ENCODE measurements at places on chromosomes 6 and 20.

DNA sequence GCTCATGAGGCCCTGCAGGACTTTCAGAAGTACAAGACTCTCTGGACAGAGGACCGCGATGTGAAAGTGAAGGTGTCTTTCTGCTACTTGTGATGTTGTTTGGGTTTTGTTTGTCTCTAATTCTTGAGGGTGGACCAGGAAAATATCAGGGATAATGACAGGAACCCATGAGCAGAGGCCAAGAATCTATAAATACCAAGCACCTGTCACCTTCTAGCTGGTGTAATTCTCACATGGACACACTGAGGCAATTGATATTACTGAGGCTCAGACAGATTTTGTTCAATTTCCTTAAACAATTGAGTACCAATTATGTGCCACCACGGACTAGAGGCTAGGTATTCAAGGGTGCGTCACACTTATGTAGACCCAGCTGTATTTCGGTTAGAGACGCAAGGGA is 107.9 kb downstream of the DNAH8 start:
- no peak for DNase-seq

- DNase-seq: no peak
Measured at GRCh38 chr6:1643111-1643510, 33.4 kb downstream of the FOXC1 start.

DNA sequence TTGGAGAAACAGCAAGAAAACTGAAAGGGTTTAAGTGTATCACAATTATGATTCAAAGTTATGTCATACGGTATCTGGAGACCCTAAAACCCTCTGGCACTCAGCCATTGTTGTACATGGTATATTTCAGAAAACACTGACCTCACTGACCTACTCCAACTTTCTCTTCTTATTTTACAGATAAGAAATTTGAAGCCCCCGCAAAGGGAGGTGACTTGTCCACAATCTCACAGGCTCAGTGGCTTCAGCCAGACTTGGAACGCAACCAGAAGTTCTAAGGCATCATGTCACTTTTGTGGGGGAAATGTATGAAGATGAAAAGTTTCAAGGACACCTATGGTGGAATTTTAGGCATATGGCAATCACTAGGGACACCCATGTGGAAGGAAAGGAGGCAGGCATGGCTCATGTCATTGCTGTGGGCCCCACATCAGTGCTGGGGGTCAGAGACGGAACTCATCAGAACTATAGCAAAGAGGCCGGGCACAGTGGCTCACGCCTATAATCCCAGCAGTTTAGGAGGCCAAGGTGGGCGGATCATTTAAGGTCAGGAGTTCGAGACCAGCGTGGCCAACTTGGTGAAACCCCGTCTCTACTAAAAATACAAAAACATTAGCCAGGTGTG is 5.2 kb upstream of the TRIB3 start:
- DNase-seq: no peak

GRCh38 chr6:76768556-76768955 is 694.7 kb downstream of the HTR1B start:
- no peak for DNase-seq

GRCh38 chr6:16721977-16722376 is 39.3 kb downstream of the ATXN1 start:
- peak; percentile 90 for DNase-seq

DNA sequence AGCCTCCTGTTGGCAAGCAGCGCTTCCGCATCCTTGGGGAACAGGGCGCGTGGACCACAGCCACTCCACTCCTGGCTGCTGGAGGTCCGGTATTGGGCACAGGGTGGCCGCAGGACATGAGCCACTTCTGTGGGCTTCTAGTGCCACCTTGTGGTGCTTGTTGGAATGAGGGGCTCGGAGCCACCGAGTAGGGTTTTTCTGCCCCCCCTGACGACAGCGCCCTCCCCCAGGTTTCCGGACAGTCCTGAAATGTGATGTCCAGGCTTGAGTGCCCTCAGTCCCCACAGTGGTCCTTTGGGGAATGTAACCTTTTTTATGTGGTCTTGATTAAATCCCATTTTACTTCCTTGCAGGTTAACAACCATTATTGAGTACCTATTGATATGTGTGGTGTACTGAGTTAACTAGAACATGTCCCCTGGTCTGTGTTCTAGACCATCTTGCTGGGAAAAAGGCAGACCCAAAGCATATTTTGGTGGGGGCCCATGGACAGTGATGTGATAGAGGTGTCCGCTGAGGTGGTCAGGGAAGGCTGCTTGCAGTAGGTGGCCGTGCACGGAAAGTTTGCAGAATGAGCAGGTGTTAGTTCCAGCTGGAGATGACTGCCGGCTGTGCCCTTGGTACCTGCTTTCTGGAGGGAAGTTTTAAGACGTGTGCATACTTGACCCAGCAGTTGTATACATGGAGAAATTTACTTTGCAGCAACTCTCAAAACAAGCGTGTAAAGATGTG is 70.0 kb downstream of the PTPN1 start:
- no peak for DNase-seq

- no peak for DNase-seq
Measured at GRCh38 chr20:1934156-1934555, 38.9 kb downstream of the SIRPA start.

DNA sequence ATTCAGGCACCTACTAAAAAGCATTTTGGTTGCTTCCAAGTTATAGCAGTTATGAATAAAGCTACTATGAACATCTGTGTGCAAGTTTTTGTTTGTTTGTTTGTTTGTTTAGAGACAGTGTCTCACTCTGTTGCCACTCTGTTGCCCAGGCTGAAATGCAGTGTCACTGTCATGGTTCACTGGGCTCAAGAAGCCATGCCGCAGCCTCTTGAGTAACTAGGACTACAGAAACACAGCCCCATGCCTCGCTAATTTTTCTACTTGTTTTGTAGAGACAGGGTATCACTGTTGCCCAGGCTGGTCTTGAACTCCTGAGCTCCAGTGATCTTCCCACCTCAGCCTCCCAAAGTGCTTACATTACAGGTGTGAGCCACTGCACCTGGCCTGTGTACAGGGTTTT is 795.9 kb downstream of the EPHA7 start:
- no peak for DNase-seq

DNA sequence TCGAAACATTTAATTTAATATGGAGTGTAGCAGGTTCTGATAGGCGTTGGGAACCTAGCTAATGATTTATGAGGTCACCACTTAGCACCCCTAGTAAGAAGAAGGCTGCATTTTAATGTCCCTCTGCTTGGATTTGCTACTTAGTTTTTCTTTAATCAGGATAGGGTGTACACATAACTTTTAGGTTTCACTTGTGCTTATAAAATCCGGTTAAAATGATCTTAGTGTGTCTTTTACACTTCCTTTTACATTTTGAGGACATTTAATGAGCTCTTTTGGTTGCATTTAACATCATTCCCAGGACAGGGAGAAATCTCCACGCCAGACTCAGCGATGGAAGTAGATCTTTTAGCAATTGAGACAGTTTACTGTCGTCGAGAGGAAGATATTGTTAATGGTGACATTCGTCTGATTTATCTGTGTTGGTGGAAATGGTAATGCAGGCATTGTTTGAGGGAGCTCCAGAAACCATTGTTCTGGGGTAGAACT is 5.6 kb downstream of the TFAP2A start:
- DNase-seq: no peak

GRCh38 chr6:124962639-124963415 is 590 bp downstream of the RNF217 start:
- no peak for DNase-seq

DNA sequence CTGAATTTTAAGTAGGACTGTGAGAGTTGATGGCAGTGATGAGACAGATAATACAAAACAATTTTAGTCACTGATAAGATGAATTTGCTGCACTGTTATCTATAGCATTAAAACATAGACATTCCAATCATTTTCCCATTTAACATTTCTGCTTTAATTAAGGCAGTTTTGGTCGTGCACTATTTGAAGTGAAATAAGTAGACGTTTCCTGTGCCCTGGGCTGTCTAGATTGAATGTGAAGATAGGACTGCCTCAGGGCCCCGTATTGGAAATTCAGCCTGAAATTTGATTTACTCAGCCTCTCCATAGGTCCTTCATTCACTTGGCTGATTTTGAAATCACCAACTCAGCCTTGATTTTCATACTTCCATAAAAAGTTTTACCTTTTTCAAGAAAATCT is 48.3 kb downstream of the ARID1B start:
- DNase-seq: no peak

DNA sequence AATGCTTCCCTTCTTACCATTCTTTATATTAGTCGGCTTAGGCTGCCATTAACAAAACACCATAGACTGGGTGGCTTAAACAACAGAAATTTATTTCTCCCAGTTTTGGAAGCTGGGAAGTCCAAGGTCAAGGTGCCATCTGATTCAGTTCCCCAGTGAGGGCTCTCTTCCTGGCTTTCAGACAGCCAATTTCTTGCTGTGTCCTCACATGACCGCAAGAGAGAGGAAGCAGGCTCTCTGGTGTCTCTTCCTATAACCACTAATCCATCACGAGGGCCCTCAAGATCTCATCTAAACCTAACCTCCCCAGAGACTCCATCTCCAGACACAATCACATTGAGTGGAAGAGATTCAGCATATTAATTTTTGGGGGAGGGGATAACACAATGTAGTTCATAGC is 193.0 kb upstream of the SGK1 start:
- no peak for DNase-seq

- peak; percentile 27 for DNase-seq
Measured at GRCh38 chr6:158803733-158804143, 15.4 kb downstream of the EZR start.

DNA sequence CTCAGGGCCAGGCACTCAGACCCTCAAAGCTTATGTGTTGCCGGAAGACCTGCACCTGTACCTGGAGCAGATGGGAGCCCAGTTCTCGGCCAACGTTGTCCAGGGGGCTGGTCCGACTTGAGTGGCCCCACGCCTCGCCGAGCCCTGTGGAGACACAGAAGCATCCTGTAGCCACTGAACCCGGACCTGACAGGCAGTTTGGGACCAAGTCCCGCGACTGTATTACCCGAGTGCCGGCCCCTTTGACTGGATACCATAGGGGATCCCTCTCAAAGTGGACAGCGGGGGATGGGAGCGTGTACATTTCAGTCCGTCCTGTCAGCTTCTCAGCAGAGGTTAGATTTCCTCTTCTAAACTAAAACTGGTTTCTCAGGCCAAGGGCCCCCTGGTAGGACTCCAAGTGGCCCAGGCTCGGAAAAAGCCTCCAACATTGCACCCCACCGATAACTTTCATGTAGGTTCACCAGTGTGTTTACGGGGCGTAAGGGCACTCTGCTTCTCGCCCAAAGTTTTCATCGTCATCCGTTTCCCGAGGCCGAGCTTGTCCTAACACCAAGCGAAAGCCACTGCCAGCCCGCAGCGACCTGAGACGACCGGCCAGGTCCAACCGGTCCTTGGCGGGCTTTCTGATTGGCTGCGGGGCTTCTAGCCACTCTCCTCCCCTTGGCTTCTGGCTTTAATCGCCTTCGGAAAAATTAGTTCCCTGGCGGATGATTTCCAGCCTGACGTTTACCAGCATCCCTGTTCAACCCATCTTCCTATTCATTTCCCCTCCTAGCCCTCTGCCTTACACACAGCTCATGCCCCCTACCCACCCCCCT is 10.8 kb downstream of the SIM1 start:
- DNase-seq: no peak

GRCh38 chr6:163085861-163086623 is 328.5 kb upstream of the QKI start:
- DNase-seq: no peak

GRCh38 chr6:35534407-35535170 is 21.9 kb upstream of the TULP1 start:
- no peak for DNase-seq

GRCh38 chr6:145139140-145139850 is 596.0 kb downstream of the EPM2A start:
- no peak for DNase-seq

DNA sequence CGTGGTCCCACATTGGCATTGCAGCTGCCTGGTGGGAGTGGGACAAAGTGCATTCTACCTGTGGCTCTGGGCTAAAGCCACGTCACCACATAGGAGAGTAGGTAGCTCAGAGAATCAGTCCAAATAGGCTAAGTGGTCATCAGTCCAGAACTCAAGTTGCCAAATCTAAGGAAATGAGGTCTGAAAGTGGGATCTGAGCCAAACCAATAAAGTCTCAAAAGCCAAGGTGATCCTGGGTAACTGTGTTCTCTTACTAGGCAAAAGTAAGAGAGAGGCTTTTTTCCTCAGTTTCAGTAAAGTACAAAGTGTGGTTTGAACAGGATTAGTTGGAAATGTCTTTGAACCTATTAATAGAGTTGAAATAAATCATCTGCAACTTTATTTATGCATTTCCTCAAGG is 68.6 kb upstream of the CNKSR3 start:
- no peak for DNase-seq

- DNase-seq: no peak
Measured at GRCh38 chr20:16245879-16246278, 327.4 kb downstream of the KIF16B start.

DNA sequence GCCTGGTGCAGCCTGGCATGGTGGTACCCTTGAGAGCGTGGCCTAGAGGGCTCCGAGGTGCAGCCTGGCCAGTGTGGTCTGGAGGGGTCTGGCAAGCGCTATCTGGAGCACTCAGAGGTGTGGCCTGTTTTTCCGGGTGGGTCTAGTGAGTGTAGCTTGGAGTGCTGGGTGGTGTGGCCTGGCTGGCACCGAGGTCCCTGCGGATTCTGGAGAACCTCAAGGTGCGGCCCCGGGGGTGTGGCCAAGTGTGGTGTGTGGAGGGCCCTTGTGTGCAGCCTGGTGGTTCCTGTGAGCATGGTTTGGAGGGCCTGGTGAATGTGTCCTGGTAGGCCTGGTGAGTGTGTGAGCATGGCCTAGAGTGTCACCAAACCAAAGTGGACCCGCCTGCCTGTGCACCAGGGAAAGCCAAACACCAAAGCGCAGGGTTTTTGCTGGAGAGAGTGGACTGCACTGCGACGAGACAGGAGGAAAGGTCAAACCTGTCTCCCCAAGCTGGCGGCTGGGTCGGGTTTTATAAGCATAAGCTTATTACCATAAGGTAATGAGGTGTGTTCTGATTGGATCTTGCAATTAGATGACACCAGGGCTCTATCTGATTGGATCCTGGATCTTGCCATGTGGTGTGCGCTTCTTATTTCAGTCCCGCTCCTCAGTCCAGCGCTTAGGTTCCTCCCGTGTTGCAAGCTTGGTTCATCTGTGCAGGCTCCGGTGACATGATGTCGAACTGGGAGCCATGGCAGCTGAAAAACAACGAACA is 35.7 kb downstream of the IGF2R start:
- no peak for DNase-seq

GRCh38 chr6:6522709-6523108 is 65.8 kb upstream of the LY86 start:
- no peak for DNase-seq

DNA sequence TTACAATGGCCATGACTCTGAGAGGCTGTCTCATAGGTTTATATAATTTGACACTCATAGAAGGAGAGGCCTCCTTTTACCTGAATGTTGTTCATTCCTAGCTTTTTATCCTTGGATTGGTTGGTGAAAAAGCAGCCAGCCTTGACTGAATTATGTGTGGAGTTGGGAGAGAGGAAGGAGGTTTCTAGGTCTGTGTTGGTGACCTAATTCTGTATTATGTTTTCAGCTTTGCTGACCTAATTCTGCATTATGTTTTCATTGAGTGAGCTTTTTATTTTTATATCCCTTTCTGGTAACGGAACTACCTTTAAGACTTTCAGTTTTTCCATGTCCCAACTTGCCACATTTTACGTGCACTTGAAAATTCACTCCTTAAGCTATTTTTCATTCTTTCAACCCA is 59.1 kb upstream of the RNF144B start:
- DNase-seq: no peak

- no peak for DNase-seq
Measured at GRCh38 chr6:164296411-164296810, 881.9 kb downstream of the QKI start.
